Peyer's patch (tissue), 4 donors: ENCODE measurements at places on chromosomes 11 and 22.

DNA sequence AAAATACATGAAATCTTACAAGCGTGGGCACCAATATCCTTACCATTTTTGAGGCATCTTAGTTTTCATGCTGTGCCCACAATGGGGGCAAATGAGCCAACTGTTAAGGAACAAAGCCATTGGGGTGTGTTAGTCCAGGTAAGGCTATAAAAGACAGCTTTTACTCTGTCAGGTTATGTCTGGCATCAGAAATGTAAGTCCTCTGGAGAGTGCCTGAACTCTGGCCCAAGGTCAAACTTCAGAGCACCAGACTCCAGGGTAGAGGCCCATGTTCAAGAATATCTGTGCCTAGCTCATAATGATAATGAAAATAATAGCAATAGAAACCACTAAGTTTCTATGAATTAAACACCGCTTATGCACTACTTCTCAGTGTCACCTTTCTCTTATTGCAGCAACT is 105.5 kb downstream of the CSNK2A3 start:
- no peak for DNase-seq

- peak; percentile 25 for DNase-seq
Observed at GRCh38 chr11:124799348-124800225, 619 bp downstream of the MSANTD2 start.

DNA sequence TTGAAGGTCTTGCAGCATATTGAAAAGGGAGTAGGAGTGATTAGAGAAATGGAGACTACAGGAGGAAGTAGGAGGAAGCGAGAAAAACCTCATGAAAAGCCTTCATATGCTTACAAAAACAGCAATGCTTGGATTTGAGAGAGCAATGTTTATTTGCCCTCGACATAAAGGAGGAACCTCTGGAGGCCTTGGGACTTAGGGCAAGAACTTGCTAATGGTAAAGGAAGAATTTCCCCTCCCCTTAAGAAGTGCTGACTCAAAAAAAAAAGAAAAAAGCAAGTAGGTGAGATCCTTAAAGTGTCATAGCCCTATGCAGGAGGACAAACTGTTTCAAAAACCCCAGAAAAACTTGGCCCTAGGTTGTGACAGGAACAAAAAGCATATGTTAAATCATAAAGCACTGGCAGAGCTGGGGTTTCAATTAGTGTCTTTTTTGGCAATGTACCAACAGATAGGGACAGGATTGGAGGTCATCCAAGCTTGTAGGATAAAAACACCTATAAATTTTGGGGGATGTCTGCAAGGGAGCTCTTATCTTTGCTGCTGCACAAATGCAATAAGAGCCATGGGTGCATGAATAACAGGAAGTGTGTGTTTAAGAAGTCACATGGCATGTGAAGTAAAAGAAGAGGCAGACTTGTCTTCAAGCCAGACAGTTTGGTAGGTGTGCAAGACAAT is 4.9 kb downstream of the GLYAT start:
- DNase-seq: no peak

GRCh38 chr11:12767577-12767976 is 93.4 kb downstream of the TEAD1 start:
- DNase-seq: no peak

- no peak for DNase-seq
Observed at GRCh38 chr11:865462-866430, 23.1 kb downstream of the TSPAN4 start.

DNA sequence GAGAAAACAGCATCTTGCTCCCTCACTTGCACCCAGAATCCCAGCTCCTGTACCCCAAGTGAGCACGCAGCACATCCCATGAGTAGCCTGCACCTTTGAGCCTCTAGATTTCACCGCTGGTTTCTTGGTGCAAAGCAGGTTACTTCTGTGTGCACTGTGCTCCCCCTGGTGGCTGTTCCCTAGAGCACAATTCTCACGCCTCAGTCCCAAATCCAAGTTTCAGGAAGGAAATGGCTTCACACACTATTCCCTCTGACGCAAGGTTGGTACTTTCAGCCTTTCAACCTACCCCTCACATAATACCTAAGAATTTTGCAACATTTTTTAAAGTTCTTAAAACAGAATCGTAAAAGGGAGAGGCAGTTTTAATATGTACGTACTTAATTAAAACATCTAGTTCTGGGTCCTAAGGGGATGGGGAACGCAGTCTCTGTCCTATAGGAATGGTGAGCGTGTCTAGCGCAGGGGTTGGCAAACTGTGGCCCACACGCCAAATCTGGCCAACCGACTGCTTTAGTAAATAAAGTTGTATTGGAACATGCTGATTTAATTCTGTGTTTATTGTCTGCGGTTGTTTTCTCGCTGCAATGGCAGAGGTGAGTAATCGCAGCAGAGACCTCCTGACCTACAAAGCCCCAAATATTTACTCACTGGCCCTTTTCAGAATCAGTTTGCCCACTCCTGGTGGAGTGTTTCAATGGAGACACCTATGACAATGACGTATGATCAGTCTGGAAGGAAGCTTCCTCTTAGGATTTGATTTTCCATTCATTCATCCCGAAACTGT is 27.5 kb downstream of the DHCR7 start:
- peak; percentile 74 for DNase-seq

GRCh38 chr11:63729326-63729725 is 39.2 kb downstream of the ZFTA start:
- DNase-seq: no peak

GRCh38 chr22:46936378-46936903 is 174.0 kb downstream of the TBC1D22A start:
- no peak for DNase-seq

- DNase-seq: no peak
Observed at GRCh38 chr22:33897448-33897835, 22.8 kb downstream of the LARGE1 start.

- no peak for DNase-seq
Observed at GRCh38 chr11:95968585-95968984, 44.7 kb upstream of the MTMR2 start.

DNA sequence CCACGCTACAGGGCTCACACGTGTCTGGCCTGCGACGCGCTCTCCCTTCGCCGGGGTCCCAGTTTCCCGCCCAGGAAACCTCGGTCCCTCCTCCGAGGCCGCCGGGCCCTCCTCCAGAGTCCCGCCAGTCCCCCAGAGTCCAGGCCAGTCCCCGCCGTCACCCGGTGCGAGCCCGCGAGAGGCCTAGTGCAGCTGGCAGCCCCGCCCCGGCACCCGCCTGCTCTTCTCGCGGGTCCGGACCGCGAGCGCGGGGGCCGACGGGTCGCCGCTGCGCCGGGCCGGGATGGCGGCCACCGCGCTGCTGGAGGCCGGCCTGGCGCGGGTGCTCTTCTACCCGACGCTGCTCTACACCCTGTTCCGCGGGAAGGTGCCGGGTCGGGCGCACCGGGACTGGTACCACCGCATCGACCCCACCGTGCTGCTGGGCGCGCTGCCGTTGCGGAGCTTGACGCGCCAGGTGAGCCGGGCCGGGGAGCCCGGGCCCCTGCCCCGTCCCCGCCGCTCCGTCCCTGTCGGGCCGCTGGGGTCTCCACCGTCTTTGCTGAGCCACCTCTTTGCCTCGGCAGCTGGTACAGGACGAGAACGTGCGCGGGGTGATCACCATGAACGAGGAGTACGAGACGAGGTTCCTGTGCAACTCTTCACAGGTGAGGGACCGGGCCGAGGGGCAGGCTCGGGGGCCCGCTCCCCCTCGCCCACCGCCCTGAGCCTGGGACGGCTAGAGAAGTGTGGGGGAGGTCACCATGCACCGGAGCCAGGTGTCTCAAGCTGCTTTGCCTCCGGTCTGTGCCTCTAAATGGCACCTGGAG is at the start of gene PTPMT1:
Gene PTPMT1 (plus strand): TSS at position 260 of the 809 bp plus-strand sequence. CDS start 24 bp downstream, at position 284.
- peak; percentile 61 for DNase-seq

DNA sequence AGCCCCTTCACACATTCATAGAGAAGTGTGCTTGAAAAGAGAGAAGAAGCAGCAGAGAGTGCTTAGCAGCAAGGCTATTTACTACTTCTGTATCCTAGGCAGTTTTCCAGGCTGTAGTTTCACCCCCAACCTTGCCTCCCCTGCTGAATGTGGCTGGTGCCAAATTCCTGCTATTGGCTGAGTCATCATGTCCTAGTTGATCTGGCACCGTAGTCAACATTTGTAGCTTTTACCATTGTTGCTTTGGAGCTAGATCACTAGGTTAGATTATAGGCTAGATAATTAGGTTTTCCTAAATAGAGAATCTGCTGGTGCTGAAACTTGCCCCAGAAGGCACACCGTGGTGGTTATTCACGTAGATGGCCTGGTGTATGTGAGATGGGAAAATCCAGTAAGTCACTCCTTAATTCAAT is 32.7 kb downstream of the ARHGAP42 start:
- no peak for DNase-seq

DNA sequence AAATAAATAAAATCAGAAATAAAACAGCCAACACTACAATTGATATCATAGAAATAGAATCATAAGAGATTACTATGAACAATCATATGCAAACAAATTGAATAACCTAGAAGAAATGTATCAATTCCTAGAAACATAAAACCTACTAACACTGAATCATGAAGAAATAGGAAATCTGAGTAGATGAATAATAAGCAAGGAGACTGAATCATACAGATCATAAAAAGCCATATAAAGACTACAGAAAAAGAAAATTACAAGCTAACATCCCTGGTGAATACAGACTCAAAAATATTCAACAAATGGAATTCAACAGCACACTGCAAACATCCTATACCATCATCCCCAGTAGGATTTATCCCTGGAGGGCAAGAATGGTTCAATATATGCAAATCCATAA is 135.6 kb downstream of the SBF2 start:
- DNase-seq: no peak

GRCh38 chr11:108241330-108242037 is 18.6 kb downstream of the ATM start:
- no peak for DNase-seq

- DNase-seq: no peak
Observed at GRCh38 chr11:85694385-85694980, 8.5 kb upstream of the CCDC89 start.

- peak; percentile 37 for DNase-seq
Observed at GRCh38 chr22:23222033-23222792, 41.9 kb downstream of the BCR start.

DNA sequence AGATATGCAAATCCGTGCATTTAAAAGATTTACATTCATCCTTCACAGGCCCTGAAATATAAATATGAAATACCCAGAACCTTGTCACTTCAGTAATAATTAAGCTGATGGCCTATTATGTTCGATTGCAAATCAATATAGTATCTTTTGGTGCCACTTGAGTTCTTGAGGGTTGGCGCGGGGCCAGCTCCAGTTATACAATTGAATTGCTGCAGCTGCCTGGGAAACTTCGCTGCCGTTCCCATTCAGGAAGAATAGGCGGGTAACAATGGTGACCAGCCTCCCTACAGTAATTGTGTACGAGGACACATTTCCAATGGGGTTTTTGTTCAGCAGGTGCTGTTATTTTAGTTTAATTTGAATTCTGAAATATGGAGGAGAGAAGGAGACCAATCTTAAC is 451.2 kb downstream of the INSC start:
- DNase-seq: no peak

- DNase-seq: no peak
Observed at GRCh38 chr11:134097166-134097565, 28.3 kb downstream of the JAM3 start.

DNA sequence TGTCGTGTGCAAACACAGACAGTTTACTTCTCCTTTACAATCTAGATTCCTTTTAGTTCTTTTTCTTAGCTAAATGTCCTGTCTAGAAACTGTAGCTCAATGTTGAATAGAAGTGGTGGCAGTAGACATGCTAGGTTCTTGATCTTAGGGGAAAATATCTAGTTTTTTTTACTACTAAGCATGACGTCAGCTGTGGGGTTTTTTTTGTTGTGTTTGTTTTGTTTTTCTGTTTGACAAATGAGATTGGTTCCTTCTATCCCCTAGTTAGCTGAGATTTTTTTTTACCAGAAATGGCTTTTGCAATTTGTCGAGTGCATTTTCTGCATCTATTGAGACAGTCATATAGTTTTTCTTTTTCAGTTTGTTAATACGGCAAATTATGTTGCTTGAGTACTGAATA is 2.3 kb upstream of the OR10G7 start:
- no peak for DNase-seq

DNA sequence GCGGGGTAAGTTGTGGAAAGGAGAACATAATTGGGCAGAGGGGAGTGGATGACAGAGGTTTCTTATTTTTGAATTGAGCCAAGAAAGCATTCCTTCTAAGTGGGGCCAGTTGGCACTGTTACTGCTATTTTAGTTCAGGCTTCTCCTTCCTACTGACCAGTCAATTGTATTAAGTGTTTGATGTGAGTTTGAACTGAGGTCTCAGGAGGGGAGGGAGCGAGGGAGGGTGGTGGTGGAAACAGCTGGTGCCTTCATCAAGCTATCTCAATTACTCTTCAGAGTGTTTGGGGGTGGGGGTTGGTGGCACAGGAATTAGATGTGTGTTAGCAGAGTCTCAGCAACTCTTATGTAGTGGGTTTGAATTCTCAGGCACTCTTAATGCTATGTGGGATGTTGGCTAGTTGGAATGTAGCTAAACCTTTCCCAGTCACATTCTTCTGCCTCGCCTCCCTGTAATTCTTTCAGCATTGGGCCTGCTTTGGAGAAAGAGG is 14.5 kb downstream of the CTNND1 start:
- no peak for DNase-seq

- DNase-seq: no peak
Observed at GRCh38 chr11:130614591-130614990, 166.1 kb downstream of the ADAMTS15 start.

GRCh38 chr22:20530368-20531153 is 23.2 kb downstream of the MED15 start:
- DNase-seq: peak; percentile 70

DNA sequence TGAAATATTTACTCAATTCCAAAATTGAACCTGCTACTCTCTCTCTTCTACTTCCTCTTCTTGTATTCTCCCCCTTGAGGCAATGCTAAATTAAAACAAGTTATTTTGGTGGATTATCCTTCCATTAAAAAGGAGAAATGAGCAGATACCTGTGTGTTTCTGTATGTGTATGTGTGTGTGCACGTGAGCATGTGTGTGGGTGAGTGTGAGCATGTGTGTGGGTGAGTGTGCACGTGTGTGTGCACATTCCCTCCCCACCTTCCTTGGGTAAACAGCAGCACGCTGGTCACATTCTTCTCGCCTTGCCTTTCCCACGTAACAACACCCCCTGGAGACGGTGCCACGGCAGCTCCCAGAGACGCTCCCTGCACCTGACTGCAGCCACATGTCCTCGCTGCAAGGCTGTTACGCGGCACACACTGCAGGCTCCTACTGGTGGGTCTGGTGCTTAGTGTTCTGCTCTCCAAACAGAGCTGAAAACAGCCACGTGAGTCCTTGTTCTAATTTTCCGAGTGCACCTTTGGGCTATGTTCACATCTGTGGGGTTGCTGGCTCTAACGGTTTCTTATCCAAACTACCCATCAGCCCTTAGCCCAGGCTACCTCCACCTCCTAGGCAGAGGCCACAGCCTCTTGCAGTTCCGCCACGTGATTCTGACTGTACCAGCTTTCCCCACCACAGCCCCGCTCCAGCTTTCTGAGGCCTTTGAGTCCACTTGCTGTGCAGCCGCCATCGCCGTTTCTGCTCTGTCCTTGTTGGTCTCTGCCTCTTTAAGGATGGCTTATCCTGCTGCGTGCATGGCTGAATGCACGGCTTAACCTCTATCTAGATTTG is 123.4 kb downstream of the CTTN start:
- no peak for DNase-seq

DNA sequence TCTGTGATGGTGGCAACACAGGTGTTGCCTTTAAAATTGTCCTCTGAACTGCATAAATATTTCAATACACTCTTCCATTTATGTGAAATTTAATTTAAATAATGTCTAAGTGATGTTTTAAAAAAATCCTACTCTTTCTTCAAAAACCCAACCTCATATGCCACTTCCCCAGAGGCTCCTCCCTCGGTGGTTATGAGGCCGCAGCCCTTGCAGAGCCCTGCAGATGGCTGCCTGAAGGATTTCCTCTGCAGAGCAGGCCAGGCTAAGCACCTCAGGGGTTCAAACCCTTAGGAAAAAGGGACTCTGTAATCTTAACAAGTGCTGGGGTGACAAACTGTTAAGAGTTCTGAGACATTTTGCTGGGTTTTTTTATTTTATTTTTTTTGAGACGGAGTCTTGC is 25.2 kb downstream of the MORC2 start:
- peak; percentile 21 for DNase-seq
